ENCODE measurements at places on chromosomes 6 and 20.
A peak's percentile ranks its signal among the peaks of the same experiment; 100 is the strongest.

DNA sequence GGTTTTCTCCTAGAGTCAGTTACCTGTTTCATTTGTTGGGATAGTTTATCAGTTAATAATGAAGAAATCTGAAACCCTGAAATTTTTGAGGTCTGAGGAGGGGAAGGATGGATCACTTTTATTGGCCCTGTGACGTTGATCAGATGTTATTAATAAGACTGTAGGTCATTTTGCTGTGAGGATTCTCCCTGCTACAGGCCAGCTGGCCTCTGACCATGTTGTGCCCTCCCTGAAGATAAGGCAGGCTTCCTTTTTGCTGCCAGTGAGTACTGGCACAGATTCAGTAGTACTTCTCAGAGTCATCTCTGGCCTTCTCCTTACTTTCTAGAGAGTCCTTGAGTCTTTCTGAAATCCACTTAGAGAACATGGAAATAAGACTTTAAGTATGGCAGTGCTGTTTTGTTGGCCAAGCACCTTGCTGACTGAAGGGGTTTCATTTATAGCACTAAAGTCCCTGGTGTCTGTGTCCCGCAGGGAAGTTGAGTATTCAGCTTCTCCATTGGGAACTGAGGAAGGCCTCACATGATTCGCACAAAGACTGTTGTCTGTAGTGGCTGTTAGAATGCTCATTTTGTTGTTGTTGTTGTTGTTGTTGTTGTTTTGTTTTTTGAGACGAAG is 202.6 kb downstream of the DTNBP1 start:
- no peak for DNase-seq

DNA sequence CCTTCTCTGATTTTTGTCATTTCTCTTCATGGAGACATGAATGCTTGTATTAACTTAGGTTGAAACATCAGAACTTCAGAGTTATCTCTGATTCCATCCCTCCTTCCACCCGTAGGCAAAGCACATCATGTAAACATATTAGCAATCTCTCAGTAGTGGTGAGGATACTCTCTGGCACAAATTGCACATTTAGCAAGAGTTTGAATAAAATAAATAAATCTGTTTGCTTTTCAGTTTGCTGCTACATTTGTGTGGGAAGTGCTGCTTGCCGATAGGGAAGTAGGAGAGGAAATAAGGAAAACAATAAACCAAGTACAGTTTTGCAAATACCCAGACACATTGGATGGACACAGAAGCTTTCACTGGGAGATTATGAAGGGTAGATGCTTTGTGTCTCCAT is 359.0 kb downstream of the BCKDHB start:
- no peak for DNase-seq

GRCh38 chr6:158283304-158283980 is 28.8 kb upstream of the TULP4 start:
- DNase-seq = peak; percentile 53

DNA sequence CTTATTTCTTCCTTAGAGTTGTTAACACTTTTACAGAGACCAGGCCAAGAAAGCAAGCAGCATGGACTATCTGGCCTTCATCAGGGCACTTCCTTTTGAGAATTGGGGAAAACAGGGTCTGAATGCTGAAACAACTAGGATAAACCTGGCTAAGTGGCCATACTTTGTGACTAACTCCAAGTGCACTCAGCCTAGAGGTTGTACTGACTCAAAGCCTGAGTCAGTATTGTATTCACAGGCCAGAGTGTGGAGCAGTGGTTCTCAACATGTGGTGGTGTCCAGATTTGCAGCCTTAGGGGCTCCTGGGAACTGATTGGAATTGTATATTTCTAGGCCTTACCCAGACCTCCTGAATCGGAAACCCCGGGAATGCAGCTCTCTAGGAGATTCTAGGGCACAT is 20.1 kb downstream of the SEC23B start:
- peak; percentile 74 for DNase-seq

GRCh38 chr20:44068316-44069201 is 118.4 kb downstream of the JPH2 start:
- DNase-seq = no peak

Data from EL (cell line).